Glomerular endothelial cell (primary cell): ENCODE measurements at places on chromosomes 6 and 20. TPM values are rescaled to one million over a fixed set of nuclear protein-coding genes. Genes with fewer than 3 reads are reported as not detected.

Gene SHLD1
- total RNA-seq: 2.7 and 4.4 TPM in 2 replicates

Gene PPP1R14C
- 1.6 and 3.0 TPM in 2 replicates for total RNA-seq

Gene BACH2
- 0.87 and 1.2 TPM in 2 replicates for total RNA-seq

Gene TAF11
- total RNA-seq: 21.5 and 28.0 TPM in 2 replicates

Gene LIME1
- 10.8 and 13.7 TPM in 2 replicates for total RNA-seq

Gene LY6G6F
- not detected in 2 replicates for total RNA-seq

Gene UNC93A
- total RNA-seq: not detected in 2 replicates

Gene KCNB1
- not detected in 2 replicates for total RNA-seq

Gene SLX4IP
- total RNA-seq: 2.8 and 3.4 TPM in 2 replicates

Gene SCRT2
- not detected in 2 replicates for total RNA-seq

Gene DPPA5
- not detected in 2 replicates for total RNA-seq

Gene SNAP25
- 0.34 and 1.9 TPM in 2 replicates for total RNA-seq

Gene KAT14
- 8.9 and 13.0 TPM in 2 replicates for total RNA-seq

Gene ZSCAN23
- 1.2 and 2.0 TPM in 2 replicates for total RNA-seq

Gene BMP6
- total RNA-seq: 123 and 150 TPM in 2 replicates

Gene PDE7B
- total RNA-seq: 17.0 and 37.7 TPM in 2 replicates

Gene ENPP5
- total RNA-seq: 0.19 TPM in 1 of 2 replicates, not detected in the other

Gene SLC26A8
- total RNA-seq: not detected in 2 replicates

Gene ADGRB3
- total RNA-seq: under 0.01 TPM in 1 of 2 replicates, not detected in the other

Gene ZNF165
- total RNA-seq: 0.23 and 0.97 TPM in 2 replicates

Gene ABRACL
- total RNA-seq: 82.8 and 132 TPM in 2 replicates

Gene IYD
- total RNA-seq: not detected in 2 replicates

Gene KHDC1L
- total RNA-seq: not detected in 2 replicates

Gene SIRPD
- 0.19 TPM in 1 of 2 replicates, not detected in the other for total RNA-seq

Gene VGLL2
- not detected in 2 replicates for total RNA-seq

Gene BCAS1
- not detected in 2 replicates for total RNA-seq

Gene MATN4
- total RNA-seq: not detected in 2 replicates

Gene TMEM244
- total RNA-seq: not detected in 2 replicates

Gene CDSN
- not detected in 2 replicates for total RNA-seq

Gene C20orf202
- not detected in 2 replicates for total RNA-seq

Gene PDYN
- not detected in 2 replicates for total RNA-seq

Gene ZBTB46
- 6.7 and 11.7 TPM in 2 replicates for total RNA-seq
